ENCODE measurements at places on chromosomes 1 and 21.

DNA sequence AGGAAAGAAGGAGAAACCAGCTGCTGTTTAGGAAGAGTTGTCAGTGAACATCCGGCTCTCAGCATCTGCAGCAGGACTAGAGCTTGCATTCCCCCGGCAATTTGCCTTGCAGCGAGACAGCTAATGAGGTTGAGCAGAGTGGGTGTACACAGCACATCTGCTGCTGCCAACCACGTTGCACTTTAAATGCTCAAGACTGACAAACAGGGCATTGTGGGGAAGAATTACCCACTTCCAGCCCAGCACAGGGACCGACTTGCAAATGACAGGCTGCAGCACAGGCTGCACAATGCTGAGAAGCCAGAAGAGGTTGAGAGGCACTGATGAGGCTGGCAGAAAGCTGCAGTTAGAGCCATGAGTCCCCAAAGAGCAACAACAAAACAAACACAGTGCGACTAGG is 47.5 kb upstream of the PLA2G2C start:
- no peak for DNase-seq

DNA sequence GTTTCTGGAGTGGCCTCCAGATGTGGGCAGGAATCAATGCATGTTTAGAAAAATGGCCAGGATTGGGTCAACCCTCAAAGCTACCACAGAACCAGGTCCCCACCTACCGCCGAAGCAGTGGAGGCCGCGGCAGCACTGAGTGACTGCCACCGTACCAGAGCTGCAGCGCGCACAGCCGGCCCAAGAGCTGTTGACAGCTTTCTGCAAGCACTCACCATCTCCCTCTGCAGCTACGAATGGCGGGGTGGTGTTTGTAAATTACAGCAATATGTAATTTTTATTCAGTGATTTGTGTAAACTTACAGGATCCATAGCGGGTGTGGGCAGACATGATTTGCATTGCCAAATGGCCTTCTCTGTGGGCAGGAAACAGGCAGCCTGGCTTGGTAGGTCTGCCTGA is 96.4 kb downstream of the CAMK2N1 start:
- no peak for DNase-seq

DNA sequence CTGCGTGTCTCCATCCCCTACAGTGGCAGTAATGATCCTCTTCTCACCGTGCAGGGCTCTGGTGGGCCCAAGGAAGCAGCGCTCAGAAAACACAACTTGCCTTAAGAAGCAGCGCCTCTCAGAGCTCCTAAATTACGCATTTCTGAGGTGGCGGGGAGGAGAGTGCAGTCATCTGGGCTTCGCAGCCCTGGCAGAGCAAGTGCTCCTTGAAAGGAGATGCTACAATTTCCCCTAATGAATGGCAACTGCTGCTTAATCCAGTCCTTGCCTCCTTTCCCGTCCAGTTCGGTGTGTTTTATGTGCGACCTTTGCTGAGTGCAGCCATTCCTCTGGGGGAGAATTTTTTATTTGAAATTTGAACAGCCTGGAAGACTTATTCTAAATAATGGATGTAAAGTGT is 287.3 kb downstream of the PTPRU start:
- DNase-seq, result no peak

GRCh38 chr21:38841472-38841871 is 35.7 kb downstream of the ETS2 start:
- DNase-seq, result no peak

DNA sequence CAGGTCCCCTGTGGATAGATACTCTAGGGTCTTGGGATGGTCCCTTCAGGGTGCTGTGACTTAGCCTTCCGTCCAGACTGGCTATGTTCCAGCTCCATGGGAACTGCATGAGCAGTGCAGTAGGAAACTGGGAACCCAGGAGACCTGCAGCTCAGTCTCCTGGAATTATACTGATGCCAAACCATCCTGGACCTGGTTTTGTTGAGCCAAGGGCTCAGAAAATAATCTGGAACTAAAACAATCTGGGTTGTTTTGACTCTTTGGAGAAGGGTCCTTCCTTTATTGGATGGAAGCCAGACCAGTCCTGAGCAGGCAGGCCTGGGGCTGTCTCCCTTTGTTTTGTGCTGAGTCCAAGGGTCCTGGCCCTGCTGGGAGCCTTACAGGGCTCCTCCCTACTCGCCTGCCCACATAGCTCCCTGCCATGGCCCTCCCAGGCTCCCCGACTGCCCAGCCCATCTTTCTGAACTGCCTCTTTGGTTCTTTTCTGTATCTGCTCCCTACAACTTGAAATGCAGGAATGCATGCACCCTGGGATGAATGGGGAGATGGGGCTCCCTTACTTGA is 1.2 kb downstream of the IPO13 start:
- no peak for DNase-seq

GRCh38 chr1:61442544-61442943 is 282.4 kb downstream of the TM2D1 start:
- no peak for DNase-seq

DNA sequence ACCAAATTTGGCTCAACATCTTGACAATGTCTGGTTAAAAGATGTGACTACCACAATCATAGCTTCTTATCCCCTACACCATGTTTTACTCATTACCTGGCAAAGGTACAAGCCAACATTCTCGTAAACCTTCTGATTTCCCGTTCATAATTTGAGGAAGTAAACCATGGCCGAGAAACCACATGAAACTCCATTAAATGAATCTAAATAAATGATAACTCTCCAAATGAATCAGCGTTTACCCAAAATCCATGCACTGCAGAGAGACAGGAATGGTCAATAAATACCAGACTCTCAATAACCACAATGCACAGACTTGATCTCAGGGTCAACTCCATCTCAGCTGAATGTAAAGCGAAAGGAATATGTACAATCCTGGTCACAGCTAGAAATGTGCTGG is 125.2 kb downstream of the TYW3 start:
- no peak for DNase-seq

GRCh38 chr1:236741753-236742152 is 53.3 kb upstream of the MTR start:
- DNase-seq, result no peak

DNA sequence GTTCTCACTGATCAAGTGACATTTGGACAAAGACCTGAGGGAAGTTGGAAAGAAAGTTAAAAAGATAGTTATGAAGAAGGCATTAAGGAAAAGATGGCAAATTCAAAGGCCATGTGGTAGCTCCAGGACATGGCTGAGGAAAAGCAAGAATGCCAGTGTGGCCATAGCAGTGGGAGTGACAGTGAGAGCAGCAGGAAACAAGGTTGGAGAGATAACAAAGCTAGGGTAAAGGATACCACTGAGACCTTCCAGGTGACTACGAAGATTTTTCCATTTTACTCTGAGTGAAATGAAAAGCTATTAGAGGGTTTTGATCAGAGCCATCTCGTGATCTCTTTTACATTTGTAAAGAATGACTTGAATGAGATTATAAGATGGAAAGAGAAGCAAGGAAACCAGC is 170.6 kb downstream of the SLC44A5 start:
- DNase-seq, result no peak

- no peak for DNase-seq
Observed at GRCh38 chr1:106072909-106073600, 983.4 kb upstream of the PRMT6 start.

GRCh38 chr1:226884966-226885820 is 14.8 kb downstream of the PSEN2 start:
- DNase-seq, result no peak

GRCh38 chr1:225250432-225250831 is 177.4 kb downstream of the LBR start:
- DNase-seq, result no peak

- DNase-seq, result no peak
Observed at GRCh38 chr1:205812271-205812877, 624 bp downstream of the SLC41A1 start.

GRCh38 chr1:46183926-46184557 is 7.8 kb upstream of the P3R3URF start:
- no peak for DNase-seq

Measured in left cardiac atrium (tissue), 4 donors.